ENCODE measurements at places on chromosomes 12 and 14.

- no peak for DNase-seq
Measured at GRCh38 chr12:110170535-110171185, 46.5 kb downstream of the IFT81 start.

DNA sequence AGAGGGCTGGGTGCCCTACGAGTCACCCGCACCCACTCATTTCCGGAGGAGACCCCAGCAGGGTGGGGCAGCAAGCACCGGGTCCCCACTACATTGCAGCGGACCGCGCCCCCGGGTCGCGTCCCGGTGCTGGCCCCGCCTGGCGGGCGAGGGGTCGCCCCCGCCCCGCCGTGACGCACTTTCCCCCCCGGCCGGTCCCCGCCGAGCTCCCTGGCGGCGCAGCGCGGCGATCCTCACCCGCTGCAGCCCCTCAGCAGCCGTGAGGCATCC, 106.1 kb downstream of the PRICKLE1 start:
- DNase-seq = peak; percentile 33

- DNase-seq = no peak
Measured at GRCh38 chr14:53620890-53621289, 335.7 kb downstream of the BMP4 start.

GRCh38 chr12:33423706-33424105, 15.9 kb downstream of the SYT10 start:
- no peak for DNase-seq

- no peak for DNase-seq
Measured at GRCh38 chr14:75662966-75663365, 1.9 kb downstream of the TTLL5 start.

GRCh38 chr14:72515779-72516770, 377.8 kb downstream of the DPF3 start:
- no peak for DNase-seq

DNA sequence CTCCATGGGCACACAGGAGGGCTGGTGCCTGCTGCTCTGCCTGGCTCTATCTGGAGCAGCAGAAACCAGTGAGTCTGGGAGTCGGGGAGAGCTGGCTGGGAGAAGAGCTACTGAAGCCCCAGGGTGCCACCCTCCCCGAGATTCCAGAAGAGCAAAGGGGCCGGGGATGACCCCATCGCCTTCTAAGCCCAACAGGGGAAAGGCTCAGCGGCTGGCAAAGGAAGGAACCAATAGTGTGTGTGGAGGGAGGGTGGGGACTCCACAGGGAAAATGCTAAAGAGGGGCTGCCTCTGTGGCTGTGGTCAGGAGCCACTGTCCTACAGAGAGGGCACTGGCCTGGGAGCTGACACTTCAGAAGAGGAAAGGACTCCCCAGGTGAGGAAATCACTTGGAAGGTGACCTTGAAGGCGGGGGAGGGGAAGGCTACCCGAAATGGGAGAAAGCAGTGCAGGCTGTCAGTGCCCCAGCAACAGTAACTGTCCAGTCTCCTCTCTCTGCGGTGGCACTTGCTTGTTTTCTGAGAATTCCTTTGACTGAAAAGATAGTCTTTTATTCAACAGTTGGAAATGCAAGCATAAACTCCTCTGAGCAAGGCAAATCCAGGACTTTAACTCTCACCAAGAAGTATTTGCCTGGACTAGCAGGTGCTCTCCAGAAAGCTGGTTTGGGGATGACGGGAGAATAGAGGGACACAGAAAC, 552 bp downstream of the TAPBPL start:
- DNase-seq = no peak

DNA sequence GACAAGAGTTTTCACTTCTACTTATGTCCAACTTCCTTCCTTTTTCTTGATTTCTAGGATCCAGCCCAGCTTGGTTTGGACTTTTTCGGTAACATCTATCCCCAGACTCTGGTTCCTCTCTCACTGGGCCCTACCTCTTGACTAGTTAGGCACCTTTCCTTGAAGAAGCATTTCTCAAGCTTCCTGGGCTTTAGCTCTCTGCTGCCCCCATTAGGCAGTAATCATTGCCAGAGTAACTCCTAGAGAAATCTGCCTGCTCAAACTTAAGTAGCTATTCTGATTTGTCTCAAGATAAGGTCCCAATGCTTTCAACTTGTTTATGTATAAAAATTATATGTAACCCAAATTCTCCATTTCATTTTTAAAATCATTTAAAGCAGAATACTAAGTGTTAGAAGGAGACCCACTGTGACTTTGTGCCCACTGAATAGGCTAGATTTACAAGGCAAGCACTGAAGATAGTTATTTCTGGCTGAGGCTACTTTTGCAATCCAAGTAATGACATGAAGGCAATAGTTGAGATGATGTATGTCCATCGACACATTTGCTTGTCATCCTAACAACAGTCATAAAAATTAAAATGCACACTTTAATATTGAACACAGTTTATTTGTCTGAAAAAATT, 275.0 kb upstream of the G2E3 start:
- peak; percentile 8 for DNase-seq
